ENCODE measurements at places on chromosomes 7 and 10. TPM values are rescaled to one million over a fixed set of nuclear protein-coding genes. Genes with fewer than 3 reads are reported as not detected.

- no peaks in the 10 kb centered on the region for H3K4me1 ChIP-seq
- no peak overlapping the region for H3K27ac ChIP-seq
- DNase-seq: no peak
- no peak overlapping the region for H3K4me3 ChIP-seq
- no peaks in the 10 kb centered on the region for H3K27me3 ChIP-seq
- no peaks in the 10 kb centered on the region for H3K36me3 ChIP-seq
These were observed 52.4 kb upstream of the PFKP start for GRCh38 chr10:3014968-3015367.

GRCh38 chr7:151759591-151760042 is 117.3 kb downstream of the PRKAG2 start:
- H3K4me1 ChIP-seq: peaks cover 10% of the 10 kb centered on the region
- H3K27ac ChIP-seq: no peak overlapping the region
- no peak overlapping the region for H3K4me3 ChIP-seq
- peak; percentile 54 for DNase-seq

- DNase-seq: no peak
- H3K27me3 ChIP-seq: peaks cover 2% of the 10 kb centered on the region
- H3K27ac ChIP-seq: no peak overlapping the region
- no peaks in the 10 kb centered on the region for H3K4me1 ChIP-seq
- H3K36me3 ChIP-seq: no peaks in the 10 kb centered on the region
These were observed 31.9 kb upstream of the OPTN start for GRCh38 chr10:13068071-13068470.

GRCh38 chr7:155348806-155349205 is 51.1 kb downstream of the INSIG1 start:
- H3K27me3 ChIP-seq: peaks cover 5% of the 10 kb centered on the region
- DNase-seq: no peak
- H3K4me1 ChIP-seq: peaks cover 6% of the 10 kb centered on the region
- H3K4me3 ChIP-seq: no peak overlapping the region

GRCh38 chr7:135348493-135348892 is 114.9 kb downstream of the STRA8 start:
- H3K4me1 ChIP-seq: no peaks in the 10 kb centered on the region
- no peak for DNase-seq
- no peak overlapping the region for H3K27ac ChIP-seq
- H3K4me3 ChIP-seq: no peak overlapping the region
- no peaks in the 10 kb centered on the region for H3K36me3 ChIP-seq

DNA sequence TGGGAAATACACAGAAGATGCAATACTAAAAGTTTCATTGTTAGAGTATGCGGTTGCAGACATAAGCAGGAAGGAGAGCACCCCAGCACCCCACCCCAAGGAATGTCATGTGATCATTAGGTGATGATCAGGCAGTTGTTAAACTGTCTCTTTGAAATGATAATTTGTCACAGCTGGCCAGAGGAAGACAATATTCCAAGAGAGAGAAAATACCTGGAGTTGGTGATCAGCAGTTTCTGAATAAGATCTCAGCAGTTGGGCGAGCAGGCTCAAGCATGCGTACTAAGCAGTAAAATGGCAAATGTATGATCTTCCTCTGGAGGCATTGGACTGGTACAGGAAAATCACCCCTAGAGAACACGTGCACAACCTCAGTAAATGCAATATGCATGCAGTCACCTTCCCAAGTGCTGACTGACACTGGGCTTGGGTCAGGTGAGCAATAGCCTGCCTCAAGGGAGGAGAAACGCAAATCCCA is 250.1 kb upstream of the MBL2 start:
- no peak overlapping the region for H3K27ac ChIP-seq
- no peaks in the 10 kb centered on the region for H3K36me3 ChIP-seq
- H3K4me1 ChIP-seq: no peaks in the 10 kb centered on the region
- no peaks in the 10 kb centered on the region for H3K27me3 ChIP-seq

DNA sequence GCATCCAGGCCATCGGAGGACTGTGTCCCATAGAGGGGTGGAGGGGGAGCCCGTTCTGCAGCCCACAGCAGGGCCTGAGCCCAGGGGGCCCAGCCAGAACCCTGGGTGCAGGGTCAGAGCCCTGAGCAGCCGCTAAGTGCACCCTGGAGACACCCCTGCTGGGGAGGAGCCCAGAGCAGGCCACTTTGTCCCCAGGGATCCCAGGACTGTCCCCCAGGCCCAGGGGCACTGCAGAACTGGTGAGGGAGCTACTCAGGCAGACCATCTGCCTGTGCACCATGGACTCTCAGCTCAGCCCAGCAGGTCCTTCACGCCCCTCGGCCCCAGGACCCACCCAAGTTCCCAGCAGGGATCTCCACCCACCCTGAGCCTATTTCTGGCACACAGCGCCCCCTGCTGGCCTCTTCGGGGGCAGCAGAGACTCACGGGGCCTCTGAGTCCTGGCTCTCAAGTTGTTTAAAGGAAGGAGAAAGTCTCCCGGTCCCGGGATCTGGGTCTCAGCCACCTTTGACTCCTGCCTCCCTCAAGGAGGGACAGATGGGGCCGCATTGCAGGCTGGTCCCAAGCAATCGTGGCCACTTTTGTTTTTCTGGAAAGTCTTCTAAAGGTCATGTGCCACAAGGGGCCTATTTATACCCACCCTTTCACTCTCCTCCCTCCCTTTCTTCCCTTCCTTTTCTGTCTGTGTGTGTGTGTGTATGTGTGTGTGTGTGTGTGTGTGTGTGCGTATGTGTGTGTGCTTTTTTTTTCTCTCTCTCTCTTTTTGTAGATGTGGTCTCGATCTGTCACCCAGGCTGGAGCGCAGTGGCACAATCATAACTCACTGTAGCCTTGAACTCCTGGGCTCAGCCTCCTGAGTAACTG is 90.3 kb downstream of the MYL10 start:
- DNase-seq: peak; percentile 4
- peaks cover 2% of the 10 kb centered on the region for H3K27me3 ChIP-seq
- no peak overlapping the region for H3K4me3 ChIP-seq
- no peak overlapping the region for H3K27ac ChIP-seq
- no peaks in the 10 kb centered on the region for H3K4me1 ChIP-seq
- H3K36me3 ChIP-seq: no peaks in the 10 kb centered on the region

- no peaks in the 10 kb centered on the region for H3K27me3 ChIP-seq
- no peak overlapping the region for H3K27ac ChIP-seq
These were observed 204.3 kb downstream of the CHCHD3 start for GRCh38 chr7:132877573-132877972.

DNA sequence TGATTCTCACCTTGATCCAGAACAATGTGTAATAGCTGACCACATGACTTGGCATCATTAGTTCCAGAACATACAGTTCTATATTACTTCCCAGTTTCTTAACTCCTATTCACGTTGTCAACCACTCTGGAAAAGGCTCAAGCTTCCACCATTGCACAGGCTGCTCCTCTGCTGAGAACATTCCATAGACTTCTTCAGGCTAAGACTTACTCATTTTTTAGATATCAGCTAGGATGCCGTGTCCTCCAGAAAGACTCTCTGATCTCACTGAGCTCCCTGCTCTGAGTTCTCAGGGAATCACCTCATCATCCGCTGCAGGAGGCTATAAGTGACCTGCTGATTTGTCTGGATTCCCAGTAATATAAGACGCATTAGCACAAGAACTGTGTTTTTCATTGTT is 73.1 kb downstream of the HTR7 start:
- no peak overlapping the region for H3K27ac ChIP-seq
- no peaks in the 10 kb centered on the region for H3K4me1 ChIP-seq
- H3K4me3 ChIP-seq: no peak overlapping the region

- H3K4me1 ChIP-seq: no peaks in the 10 kb centered on the region
- no peak for DNase-seq
- no peak overlapping the region for H3K4me3 ChIP-seq
- H3K27me3 ChIP-seq: no peaks in the 10 kb centered on the region
- H3K36me3 ChIP-seq: no peaks in the 10 kb centered on the region
These were observed 28.0 kb upstream of the HABP2 start for GRCh38 chr10:113524539-113525490.

DNA sequence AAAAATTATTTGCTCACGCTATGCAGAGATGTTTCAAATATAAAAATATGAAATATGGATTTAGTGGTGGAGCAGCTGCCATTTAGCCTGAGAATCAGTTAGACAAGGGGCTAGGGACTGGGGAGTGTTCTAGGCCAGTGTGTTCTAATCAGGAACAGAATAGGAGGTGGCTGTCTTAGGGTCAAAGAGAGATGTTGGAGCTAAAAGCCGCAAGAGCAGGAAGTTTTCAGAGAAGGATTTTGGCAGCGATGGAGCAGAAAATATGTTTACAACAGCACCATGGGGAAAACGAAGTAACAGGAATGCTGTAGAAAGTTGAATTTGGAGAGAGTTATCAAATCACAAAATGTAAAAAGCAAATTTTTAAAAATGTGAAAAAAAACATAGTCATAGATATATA is 314.0 kb upstream of the SEMA3A start:
- no peaks in the 10 kb centered on the region for H3K4me1 ChIP-seq
- H3K27me3 ChIP-seq: no peaks in the 10 kb centered on the region
- no peak overlapping the region for H3K27ac ChIP-seq

- H3K27me3 ChIP-seq: no peaks in the 10 kb centered on the region
- H3K4me1 ChIP-seq: peaks cover 3% of the 10 kb centered on the region
- no peak overlapping the region for H3K27ac ChIP-seq
- H3K36me3 ChIP-seq: no peaks in the 10 kb centered on the region
- no peak for DNase-seq
- no peak overlapping the region for H3K4me3 ChIP-seq
These were observed 63.2 kb upstream of the KLF6 start for GRCh38 chr10:3848005-3848774.

The AKR1D1 gene
- 0.05 TPM for polyA plus RNA-seq

The RAB19 gene
- polyA plus RNA-seq: 0.50 TPM

The ZCWPW1 gene
- 33.9 TPM for polyA plus RNA-seq

The AUTS2 gene
- 17.1 TPM for polyA plus RNA-seq

The TEX47 gene
- polyA plus RNA-seq: not detected

The TUBB8 gene
- 0.75 TPM for polyA plus RNA-seq

The PTPN20 gene
- polyA plus RNA-seq: 0.78 TPM

The CHCHD3 gene
- 22.5 TPM for polyA plus RNA-seq

The PWWP2B gene
- polyA plus RNA-seq: 9.8 TPM

The PNLIPRP1 gene
- polyA plus RNA-seq: 0.02 TPM

The GIMAP4 gene
- polyA plus RNA-seq: 40.9 TPM

The OGDHL gene
- 1.9 TPM for polyA plus RNA-seq
